Fibroblast of the aortic adventitia (primary cell): ENCODE measurements at places on chromosomes 4 and X. TPM values are rescaled to one million over a fixed set of nuclear protein-coding genes. Genes with fewer than 3 reads are reported as not detected.

PPEF1 gene
- not detected in 2 replicates for total RNA-seq

PITX2 gene
- total RNA-seq, result 0.18 and 1.4 TPM in 2 replicates

PAGE5 gene
- not detected in 2 replicates for total RNA-seq

NUP62CL gene
- total RNA-seq, result 0.09 TPM in 1 of 2 replicates, not detected in the other

CSN1S1 gene
- total RNA-seq, result not detected in 2 replicates

ZNF185 gene
- total RNA-seq, result 1.1 and 4.7 TPM in 2 replicates

RRH gene
- 0.09 TPM in 1 of 2 replicates, not detected in the other for total RNA-seq

UGT8 gene
- total RNA-seq, result 0.27 and 0.33 TPM in 2 replicates
